ENCODE measurements at places on chromosomes 7 and 10.

DNA sequence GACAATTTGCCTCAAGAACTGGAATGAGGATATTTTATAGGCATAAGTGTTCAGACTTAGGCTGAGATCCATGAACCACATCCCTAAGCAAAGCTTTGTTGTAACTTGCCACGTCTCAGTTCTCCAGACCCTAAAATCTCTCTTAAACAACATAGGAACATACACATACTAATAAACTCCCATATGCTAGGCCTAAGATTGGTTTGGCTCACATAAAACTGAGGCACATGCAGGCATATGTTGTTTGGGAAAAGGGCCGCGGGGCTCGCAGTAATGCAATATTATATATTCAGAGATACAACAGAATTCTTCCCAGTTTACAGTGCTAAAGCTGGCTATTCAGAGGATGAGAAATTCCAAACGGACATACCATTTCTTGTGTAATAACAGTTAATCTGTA is 61.0 kb downstream of the DOCK4 start:
- no peak for DNase-seq

- DNase-seq, result no peak
These were observed 550 bp upstream of the PLAU start for GRCh38 chr10:73910401-73910763.

- no peak for DNase-seq
These were observed 69.9 kb upstream of the GTF2I start for GRCh38 chr7:74587435-74588126.

DNA sequence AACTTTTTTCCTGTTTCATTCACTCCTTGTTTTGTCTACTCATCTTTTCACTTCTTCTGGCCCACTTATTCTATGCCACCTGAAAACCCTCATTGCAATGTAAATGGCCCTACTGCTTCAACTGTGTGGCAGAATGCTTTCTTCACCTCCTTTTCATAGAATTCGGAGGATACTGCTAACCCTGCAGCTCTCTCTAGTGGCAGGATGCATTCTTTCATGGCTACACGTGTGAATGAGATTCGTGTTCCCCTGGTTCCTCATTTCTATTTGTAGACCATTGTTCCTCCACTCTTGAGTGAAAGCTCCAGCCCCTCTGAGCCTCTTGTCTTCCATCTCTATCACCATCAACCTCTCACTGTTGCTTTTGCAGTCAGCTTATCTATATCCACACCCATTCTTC is 20.9 kb upstream of the CYP26C1 start:
- DNase-seq, result no peak

DNA sequence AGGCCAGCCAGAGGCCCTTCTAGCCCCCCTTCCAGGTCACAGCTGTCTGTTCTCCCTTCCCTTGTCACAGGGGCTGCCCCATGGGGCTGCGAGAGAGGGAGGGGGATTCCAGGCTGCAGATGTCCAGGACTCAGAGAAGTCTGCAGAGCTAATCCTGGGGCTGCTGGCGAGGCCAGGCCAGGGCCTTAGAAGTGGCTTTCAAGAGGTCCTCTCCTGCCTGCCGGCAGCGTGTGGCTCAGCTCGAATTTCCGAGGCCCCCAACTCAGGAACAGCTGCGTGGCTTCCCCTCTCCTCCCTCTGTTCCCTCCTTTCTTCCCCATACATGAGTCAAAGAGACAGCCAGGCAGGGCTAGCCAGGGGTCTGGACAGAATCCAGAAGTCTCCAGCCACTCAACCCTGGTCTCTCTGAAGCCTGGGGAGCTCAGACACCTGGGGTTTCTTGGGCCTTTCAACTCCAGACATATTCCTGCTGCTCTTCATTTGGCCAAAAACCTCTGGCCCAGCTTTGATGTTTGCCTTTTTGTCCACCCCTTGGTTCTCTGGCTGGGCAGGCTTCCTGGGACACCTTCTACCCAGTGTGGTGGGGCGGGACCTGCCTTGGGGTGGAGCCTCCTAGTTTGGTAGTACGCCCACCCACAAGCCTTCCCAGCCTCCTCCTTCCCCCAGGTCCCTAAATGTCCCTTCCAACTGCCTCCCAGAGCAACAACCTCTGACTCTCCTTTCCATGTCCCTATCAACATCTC is 21.8 kb upstream of the EIF5AL1 start:
- no peak for DNase-seq

GRCh38 chr10:7538970-7539654 is 127.7 kb downstream of the ITIH5 start:
- DNase-seq, result no peak
